ENCODE measurements at places on chromosomes 7 and 10. TPM values are rescaled to one million over a fixed set of nuclear protein-coding genes. Genes with fewer than 3 reads are reported as not detected.

DNA sequence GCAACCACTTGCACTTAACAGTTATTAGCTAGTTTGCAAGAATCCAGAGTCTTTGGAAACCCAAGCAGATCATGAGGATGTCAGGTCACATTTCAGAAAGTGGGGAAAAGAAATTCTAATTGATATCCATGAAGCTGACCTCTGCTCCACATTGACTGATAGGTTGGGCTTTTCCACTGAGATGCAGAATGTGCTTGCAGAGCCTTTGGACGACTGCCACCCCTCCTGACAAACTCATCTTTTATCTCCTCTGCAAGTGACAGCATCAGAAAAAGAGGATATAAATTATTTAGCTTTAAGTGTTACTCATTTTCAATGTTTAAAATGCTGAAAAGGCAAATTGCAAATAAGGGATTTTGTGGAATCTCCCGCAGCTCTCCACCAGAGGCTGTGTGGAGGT is 75.3 kb downstream of the C10orf90 start:
- no peaks in the 10 kb centered on the region for H3K36me3 ChIP-seq
- H3K27ac ChIP-seq: no peak overlapping the region
- H3K4me1 ChIP-seq: no peaks in the 10 kb centered on the region
- no peak overlapping the region for H3K4me3 ChIP-seq
- DNase-seq: no peak

DNA sequence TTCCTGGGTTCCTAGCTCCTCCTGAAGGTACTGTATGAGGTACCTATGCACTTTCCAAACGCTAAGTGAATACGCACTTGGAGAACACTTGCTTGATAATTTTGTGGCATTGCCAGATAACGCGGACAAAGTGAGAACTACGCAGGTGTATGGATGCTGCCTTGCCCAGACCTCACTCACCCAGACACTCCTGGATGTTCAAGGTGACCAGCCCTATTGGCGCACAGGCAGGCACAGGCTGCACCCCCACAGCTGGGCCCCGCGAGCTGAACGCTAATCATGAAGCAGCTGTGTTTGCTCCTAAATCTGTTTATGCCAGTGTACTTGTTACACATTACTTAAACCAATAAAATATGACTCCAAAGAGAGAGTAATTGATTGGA is 27.3 kb downstream of the DIP2C start:
- H3K36me3 ChIP-seq: no peaks in the 10 kb centered on the region
- no peak overlapping the region for H3K27ac ChIP-seq
- H3K4me3 ChIP-seq: no peak overlapping the region
- DNase-seq: no peak
- H3K27me3 ChIP-seq: no peaks in the 10 kb centered on the region
- peaks cover 27% of the 10 kb centered on the region for H3K4me1 ChIP-seq

GRCh38 chr7:107147464-107148393 is 21.1 kb upstream of the HBP1 start:
- H3K27ac ChIP-seq: no peak overlapping the region
- DNase-seq: no peak
- H3K36me3 ChIP-seq: no peaks in the 10 kb centered on the region
- peak overlapping the region; percentile 26 for H3K4me3 ChIP-seq
- H3K27me3 ChIP-seq: no peaks in the 10 kb centered on the region

PNLIP gene
- not detected for total RNA-seq

DNA sequence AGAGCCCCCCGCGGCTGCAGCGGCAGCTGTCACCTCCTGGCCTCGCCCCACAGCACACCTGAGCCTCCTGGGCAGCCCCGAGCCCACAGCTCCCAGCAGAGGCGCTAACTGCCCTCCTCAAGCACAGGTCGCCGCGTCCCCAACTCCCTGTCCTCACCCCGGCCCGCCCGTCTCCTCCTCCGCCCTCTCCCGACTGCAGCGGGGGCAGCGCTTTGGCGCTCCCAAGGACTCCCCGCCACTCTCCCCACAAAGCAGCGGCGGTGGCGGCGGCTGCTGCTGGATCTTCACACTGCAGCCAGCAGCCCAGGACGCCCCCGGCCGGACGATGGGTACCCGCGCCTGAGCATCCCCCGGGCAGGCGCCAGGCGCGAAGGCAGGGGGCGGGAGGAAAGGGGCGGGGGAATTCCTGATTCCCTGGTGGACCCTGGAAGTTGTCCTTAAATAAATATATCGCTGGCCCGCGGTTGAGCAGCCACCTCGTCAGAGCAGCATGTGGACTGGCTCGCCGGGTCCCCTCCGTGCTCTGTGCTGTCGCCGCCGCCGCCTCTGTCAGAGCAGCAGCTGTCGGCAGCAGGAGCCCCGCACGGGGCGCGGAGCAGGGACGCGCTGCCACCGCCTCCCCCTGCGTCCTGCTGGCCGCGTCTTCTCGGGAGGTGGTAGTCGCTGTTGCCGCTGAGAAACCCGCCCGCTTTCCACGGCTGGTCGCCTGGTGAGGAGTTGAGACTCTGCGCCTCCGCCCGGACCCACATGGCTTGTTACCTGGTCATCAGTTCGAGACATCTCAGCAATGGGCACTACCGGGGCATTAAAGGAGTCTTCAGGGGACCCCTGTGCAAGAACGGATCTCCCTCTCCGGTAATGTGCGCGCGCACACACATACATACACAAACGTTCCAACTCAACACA is at the start of gene ZNF804B:
ZNF804B (plus strand) TSS at position 471 of the 906 bp plus-strand sequence; CDS start at position 748, 277 bp downstream.
- no peaks in the 10 kb centered on the region for H3K4me1 ChIP-seq
- peak within 1 kb of the TSS; percentile 27 for H3K4me3 ChIP-seq
- DNase-seq: no peak
- H3K27me3 ChIP-seq: peaks cover 23% of the 10 kb centered on the region

DNA sequence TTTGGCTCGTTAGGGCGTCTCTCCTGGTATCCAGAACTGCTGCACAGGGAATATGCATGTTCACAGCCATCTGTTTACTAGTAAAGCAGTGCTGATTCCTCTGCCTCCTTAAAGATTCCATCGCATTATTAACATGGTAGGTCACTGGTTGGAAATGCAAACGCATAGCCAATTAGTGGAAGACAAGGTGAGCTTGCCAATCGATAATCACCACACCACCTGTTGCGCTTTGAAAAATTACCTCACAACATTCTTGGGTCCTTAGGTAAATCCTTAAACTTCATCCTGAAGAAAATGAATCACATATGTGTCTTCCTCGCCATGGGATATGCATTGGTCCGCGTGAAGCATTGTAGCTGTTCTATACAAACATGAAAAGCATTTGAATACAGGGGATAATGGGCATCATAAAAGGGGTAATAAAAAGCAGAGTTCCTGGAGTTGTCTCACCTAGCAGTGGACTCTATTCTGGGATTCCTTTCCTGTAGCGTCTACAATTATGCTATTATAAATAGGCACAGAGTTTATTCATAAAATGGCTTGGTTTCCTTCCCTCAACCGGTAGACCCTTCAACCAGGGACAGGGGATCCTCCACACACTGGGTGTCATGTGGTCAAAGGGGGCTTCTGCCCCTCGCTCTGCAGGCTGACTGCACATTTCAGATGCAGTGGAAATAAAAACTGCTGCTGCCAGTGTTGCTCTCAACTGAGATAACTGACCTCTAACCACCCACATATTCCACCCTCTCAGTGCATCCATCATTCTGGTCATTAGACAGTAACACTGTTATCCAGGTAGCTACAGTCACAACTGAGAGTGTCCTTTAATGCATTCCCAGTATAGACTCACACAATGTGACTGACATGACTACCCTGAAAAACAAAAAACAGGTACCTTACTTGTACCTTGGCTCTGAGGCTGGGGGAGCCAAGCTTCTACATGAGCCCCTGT is 389.2 kb upstream of the NFE2L3 start:
- H3K36me3 ChIP-seq: no peaks in the 10 kb centered on the region
- H3K27ac ChIP-seq: no peak overlapping the region
- DNase-seq: no peak
- no peak overlapping the region for H3K4me3 ChIP-seq
- no peaks in the 10 kb centered on the region for H3K4me1 ChIP-seq

GRCh38 chr10:131920693-131921092 is 19.9 kb downstream of the PPP2R2D start:
- no peak overlapping the region for H3K4me3 ChIP-seq
- no peaks in the 10 kb centered on the region for H3K27me3 ChIP-seq
- no peaks in the 10 kb centered on the region for H3K36me3 ChIP-seq
- H3K4me1 ChIP-seq: no peaks in the 10 kb centered on the region
- DNase-seq: no peak

ETV1 gene
- total RNA-seq: 12.5 TPM

DNA sequence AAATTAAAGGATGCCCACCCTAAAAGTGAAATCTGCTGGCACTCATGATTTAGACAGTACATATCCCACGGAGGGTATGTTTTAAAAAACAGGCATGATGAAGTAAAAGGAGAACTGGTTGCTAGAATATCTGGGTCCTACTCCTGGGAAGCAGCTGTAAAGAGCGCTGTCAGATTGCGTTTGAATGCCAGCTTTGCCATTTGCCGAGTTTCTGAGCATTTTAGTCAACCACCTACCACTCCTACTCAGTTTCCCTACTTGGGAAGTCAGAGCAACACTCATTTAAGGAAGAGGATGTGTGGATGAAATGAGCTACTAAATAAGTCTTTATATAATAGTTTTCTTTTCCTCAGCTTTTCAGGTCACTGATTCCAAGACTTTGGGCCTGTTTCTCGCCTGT is 1.1 kb upstream of the UMAD1 start:
- no peaks in the 10 kb centered on the region for H3K36me3 ChIP-seq
- peak overlapping the region; percentile 95 for H3K4me3 ChIP-seq
- H3K27me3 ChIP-seq: no peaks in the 10 kb centered on the region
- peak overlapping the region; percentile 78 for H3K27ac ChIP-seq

ZP3 gene
- 1.4 TPM for total RNA-seq

FAS gene
- total RNA-seq: 32.6 TPM

PRTFDC1 gene
- 10.6 TPM for total RNA-seq

DNA sequence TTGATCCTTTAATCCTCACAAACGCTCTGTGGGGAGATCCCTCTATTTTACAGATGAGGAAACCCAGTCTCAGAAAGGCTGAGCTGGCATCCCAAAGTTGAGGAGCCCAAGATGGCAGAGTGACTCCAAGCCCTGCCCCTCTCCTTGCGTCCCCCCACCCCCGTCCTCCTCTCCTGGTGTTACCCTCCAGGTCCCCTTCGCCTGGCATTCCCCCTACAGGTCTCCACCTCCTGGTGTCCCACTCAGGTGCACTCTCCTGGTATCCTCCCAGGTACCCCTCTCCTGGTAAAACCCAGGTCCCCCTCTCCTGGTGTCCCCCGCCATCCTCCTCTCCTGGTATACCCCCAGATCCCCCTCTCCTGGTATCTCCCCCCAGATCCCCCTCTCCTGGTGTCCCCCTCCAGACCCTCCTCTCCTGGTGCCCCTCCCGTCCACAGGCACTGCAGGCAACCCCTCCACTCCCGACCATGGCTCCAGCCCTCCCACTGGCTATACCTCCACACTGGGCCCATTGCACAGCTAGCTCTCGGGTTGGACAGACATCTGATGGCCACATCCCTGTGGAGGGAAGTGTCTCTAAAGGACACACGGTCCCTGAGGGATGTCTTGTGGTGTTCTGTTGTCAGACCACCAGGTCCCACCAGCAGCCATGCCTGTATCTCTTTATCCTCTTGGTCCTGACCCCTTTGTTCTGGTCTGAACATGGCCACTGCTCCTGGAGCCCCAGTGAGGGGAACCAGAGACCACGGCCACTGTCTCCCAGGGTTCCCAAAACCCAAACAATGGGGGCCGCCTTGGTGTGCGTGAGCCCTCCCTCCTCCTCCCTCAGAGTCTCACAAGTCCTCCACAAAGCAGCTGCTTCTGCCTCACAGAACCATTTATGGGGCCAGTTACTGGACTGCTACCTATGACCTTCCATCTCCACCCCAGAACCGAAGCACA is 37.2 kb downstream of the CALML3 start:
- DNase-seq: no peak
- no peaks in the 10 kb centered on the region for H3K27me3 ChIP-seq
- H3K27ac ChIP-seq: no peak overlapping the region

CYP2E1 gene
- 2.2 TPM for total RNA-seq

NUPR2 gene
- not detected for total RNA-seq
